ENCODE measurements at places on chromosomes 11 and 22.

DNA sequence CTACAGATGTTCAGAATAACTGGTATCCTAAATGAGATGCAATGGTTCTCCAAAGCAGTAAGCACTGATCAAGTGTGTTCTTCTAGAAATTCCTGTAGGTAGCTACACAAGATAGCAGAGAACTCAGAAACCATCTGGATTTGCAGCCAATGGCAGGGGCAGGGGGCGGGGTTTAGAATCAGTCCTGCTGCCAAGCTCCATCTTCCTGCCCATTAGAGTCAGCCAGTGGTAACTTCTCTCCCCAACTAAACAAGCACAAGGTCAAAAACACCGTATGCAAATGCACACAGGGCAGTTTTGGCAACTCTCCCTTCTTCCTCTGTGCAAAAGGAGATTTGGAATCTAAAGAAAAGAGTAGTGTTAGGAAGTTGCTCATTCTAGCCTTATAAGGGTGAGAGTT is 237.5 kb upstream of the CCDC90B start:
- DNase-seq: peak; percentile 5

DNA sequence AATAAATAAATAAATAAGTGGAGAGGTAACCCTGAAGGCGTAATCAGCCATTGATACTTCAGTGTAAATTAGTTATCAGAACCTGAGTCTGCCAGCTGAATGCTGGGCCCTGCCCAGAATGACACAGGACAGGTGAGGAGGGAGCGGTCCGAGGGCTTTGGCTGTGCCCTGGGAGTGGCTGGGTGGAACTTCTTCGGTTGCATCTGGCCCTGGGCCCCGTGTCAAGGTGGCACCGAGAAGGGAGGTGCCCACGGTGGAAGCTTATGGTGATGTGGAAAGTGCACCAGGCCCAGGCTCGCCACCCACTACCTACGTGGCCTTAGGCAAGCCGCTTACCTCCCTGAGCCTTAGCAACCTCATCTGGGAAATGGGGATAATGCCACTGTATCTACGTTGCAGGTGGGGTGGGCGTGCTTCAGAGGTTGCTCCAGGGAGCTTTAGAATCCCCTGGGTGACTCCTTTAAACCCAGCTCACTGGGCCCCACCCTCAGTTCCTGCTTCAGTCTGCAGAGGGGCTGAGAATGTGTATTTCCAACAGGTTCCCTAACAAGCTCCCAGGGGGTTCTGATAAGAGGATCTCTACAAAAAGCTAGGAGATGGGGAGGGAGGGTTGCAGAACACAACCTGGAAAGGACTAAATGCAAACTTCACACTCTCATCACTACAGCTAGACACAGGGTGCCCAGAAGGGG is 38.8 kb downstream of the TXN2 start:
- DNase-seq: no peak

- DNase-seq: peak; percentile 8
Measured at GRCh38 chr11:110081462-110082376, 11.5 kb upstream of the ZC3H12C start.

DNA sequence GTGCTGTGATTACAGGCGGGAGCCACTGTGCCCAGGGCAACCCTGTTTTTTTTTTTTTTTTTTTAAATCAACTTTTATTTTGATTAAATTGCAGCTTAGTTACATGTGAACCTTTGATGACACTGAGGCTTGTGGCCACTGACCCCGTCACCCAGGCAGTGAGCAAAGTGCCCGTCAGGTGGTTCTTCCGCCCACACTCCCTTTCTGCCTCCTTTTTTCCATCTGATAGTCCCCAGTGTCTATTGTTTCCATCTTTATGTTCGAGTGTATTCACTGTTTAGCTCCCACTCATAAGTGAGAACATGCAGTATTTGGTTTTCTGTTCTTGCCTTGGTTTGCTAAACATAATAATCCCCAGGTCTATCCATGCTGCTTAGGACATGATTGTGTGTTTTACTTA is 110.9 kb upstream of the GRK3 start:
- no peak for DNase-seq

DNA sequence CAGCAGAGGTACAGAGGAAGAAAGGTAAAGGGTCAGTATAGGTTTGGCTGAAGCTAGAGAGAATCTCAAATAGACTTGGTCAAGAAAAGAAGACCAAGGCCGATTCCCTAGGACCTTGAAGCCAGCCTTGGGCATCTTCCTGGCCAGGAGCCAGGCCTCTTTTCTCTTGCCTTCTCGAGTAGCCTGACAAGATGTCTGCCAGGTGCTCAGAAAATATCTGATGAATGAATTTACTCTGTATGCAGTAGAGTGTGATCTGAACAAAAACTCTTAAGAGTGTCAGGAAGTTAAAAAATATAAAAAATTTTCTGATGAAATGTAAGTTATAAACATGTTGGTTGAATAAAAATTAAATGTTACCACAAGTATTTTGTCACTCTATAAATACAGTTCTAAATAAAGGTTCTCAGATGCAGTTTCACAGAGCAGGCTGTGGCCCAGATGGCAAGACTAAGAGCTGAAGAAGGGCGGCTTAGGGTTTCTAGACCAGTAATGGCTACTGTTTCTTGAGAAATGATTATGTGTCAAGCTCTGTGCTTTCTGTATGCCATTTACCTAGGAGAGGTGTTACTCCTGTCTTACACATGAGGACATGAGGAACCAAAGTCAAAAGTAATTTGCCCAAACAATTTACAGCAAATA is 98.1 kb downstream of the ATXN10 start:
- DNase-seq: peak; percentile 6

DNA sequence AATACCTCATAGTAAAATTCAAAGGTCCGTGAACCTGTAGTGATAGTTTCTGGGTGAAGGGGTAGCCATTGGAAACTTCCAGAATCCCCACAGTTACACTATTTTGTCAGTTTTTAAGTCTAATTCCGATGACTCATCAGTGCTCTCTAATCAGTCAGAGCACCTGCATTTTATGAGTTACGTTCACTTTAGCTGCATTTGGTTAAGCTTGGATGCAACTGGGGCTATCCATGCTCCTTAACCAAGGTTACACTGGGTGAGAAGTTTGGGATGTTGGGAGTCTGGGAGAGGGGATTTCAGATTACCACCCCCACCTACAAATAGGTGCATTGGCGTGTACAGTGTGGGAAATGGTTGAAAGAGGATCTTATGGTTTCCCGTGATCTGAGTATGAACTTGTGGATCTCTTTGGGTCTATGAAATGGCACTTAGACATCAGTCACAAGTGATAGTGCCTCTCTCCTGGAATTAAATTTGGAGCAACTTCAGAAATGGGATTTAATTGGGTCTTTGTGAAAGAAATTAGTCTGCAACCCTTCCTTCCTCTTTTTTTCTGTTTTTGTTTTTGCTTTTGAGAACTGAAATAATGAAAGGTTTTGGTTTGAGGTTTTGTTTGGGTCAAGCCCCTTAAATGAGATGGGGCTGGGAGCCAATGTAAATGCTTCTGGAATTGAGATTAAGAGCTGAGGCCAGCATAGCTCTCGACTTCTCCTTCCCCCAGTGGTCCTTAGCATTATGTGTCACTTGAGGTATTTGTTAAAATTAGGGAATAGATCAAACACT is 31.5 kb downstream of the EHF start:
- no peak for DNase-seq

DNA sequence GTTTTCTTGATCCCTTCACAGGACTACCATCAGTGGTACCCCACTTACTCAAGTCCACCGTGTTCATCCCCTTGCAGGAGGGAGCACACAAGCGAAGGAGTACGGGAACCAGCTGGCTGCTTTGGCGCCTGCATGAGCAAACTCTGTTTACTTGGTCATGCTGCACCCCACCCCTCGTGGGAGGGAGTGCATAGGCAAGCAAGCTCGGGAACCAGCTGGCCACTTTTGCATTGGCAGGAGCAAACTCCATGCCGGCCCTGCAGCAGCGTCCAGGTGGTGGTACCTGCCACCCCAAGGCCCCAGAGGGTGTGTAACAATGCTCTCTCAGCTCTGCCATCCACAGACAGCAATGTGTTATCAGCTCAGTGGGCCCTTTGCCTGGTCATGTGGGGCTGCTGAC is 737.8 kb downstream of the FAM181B start:
- no peak for DNase-seq

DNA sequence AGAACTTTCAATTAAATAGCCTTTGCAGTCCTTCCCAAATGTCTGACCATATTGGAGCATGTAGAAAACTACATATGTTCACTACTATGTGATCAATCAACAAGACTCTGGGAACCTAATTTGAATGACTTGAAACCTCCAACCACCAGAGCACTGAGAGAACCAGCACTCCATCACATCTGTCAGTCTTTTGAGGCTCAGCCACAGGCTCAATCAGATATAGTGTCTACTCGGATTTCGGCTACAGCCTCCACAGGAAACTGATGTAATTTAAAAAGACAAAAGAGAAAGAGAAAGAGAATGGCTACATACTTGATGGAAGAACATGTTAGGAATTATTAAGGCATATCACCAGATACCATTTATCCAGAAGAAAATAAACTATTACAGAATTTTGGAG is 859.0 kb downstream of the FAM181B start:
- DNase-seq: peak; percentile 36

- no peak for DNase-seq
Measured at GRCh38 chr11:94111660-94112059, 17.0 kb upstream of the PANX1 start.

DNA sequence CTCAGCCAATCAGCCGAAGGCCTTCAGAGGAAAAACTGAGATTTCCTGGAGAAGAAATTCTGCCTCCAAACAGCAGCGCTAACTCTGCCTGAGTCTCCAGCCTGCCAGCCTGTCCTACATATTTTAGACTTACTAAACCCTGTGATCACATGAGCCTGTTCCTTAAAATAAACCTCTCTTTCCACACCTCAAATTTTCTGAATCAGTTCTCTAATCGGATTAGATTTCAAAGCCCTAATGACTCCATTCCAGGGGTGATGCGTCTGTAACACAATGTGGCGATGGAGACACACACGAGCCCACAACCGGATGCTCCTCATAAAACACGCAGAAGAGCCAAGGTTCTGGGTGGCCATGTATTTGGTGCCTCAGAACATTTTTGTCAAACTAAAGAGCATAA is 1371.2 kb downstream of the BRD1 start:
- DNase-seq: no peak

DNA sequence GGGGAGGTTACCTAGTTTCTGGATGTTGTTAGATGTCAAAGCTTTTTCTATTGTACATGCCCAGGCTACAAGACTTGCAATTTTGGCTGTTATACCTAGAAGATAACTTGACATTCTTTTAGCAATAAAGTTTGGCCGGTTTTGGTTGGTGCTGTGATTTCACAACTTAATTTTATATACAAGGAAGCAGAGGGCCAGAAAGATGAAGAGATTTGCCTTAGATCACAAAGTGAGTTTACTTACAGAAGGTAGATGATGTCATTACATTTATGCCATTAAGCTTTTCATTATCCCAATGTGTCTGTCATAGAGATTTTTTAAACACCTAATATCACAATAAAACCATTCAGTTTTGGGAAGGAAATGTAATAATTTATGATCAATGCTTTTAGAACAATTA is 698.7 kb upstream of the ANO3 start:
- DNase-seq: no peak

DNA sequence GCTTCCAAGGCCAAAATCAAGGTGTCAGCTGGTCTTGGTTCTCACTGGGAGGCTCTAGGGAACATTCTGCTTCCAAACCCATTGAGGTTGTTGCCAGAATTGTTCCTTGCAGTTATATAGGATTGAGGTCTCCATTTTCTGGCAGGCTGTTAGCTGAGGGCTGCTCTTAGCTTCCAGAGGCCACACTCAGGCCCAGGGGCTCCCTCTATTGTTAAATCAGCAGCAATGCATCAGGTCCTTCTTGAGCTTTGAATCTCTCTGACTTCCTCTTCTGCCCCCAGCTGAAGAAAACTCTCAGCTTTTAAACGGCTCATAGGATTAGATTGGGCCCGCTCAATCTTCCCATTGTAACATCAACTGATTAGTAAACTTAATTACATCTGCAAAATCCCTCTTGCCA is 39.3 kb upstream of the BSX start:
- DNase-seq: peak; percentile 69

DNA sequence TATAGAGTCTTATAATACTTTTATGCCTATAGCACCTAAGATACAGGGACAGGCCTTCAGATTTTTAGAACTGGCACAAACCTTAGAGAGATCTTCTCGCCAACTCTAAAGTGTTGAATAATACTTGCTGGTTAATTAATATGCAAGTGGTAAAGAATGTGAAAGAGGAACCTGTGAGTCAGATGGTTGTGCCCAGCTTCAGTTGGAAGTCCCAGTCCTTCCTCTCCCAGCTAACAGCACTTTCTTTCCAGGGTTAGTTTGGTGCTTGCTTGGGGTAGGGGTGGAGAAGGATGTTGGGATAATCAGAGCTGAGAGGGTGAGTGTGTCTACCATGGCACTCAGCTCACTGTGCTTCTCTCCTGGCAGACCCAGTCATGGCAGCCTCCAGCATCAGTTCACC is 4.9 kb upstream of the TMEM132A start:
- no peak for DNase-seq

GRCh38 chr11:69538854-69539253 is 57.4 kb downstream of the LINC01488 start:
- no peak for DNase-seq

GRCh38 chr11:76617553-76618265 is 52.8 kb downstream of the LRRC32 start:
- DNase-seq: no peak

GRCh38 chr11:66842501-66842895 is 743 bp upstream of the RCE1 start:
- DNase-seq: peak; percentile 44

GRCh38 chr22:19658967-19659804 is 55.1 kb upstream of the SEPTIN5 start:
- no peak for DNase-seq

DNA sequence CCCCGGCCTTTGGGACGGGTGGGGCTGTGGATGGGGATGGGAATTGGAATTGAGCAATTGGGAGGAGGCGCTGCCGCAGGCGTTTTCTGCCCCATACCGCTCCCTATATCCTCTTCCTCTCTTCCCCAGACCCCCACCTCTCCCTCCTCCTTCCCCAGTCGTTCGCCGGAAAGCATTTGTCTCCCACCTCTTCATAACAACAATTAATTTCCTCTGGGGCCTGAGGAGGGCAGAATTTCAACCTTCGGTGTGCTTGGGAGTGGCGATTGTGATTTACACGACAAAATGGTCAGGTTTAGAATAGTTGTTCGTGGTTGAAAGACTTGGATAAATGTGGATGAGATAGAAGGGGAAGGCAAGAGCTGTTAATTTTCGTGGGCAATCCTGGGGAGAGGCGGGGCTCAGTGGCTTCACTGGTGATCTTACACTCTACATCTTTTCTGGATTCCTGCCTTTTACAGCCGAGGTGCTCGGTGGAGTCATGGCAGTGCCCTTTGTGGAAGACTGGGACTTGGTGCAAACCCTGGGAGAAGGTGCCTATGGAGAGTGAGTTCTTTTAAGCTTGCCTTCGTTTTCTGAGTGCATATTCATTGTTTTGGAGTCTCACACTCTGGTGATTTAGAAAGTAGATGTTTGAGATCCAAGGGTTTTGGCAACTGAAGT is 1.5 kb downstream of the CHEK1 start:
- peak; percentile 90 for DNase-seq
